ENCODE measurements at places on chromosomes 5 and 9. TPM values are rescaled to one million over a fixed set of nuclear protein-coding genes. Genes with fewer than 3 reads are reported as not detected.
A peak's percentile ranks its signal among the peaks of the same experiment; 100 is the strongest.

DDX4 gene
- not detected for polyA plus RNA-seq

KIF12 gene
- 191 TPM for polyA plus RNA-seq

ADRB2 gene
- polyA plus RNA-seq = 0.40 TPM

PTGS1 gene
- polyA plus RNA-seq = 4.4 TPM

CATSPER3 gene
- 1.8 TPM for polyA plus RNA-seq

JAKMIP2 gene
- polyA plus RNA-seq = 4.5 TPM

TAS2R1 gene
- 0.13 TPM for polyA plus RNA-seq

NUTM2G gene
- polyA plus RNA-seq = 0.41 TPM

CCDC112 gene
- 15.8 TPM for polyA plus RNA-seq

GDNF gene
- polyA plus RNA-seq = 12.8 TPM

NSUN2 gene
- 61.8 TPM for polyA plus RNA-seq

STPG3 gene
- polyA plus RNA-seq = 3.9 TPM

SLC6A18 gene
- polyA plus RNA-seq = 3.4 TPM

AMBP gene
- polyA plus RNA-seq = 1.9 TPM

ROR2 gene
- 20.6 TPM for polyA plus RNA-seq

C6 gene
- 2.4 TPM for polyA plus RNA-seq

ZNF454 gene
- polyA plus RNA-seq = 9.2 TPM

FLT4 gene
- polyA plus RNA-seq = 36.6 TPM

PRDM9 gene
- not detected for polyA plus RNA-seq

- DNase-seq = no peak
Measured at GRCh38 chr5:171852255-171852681, 66.7 kb downstream of the SMIM23 start.

DNA sequence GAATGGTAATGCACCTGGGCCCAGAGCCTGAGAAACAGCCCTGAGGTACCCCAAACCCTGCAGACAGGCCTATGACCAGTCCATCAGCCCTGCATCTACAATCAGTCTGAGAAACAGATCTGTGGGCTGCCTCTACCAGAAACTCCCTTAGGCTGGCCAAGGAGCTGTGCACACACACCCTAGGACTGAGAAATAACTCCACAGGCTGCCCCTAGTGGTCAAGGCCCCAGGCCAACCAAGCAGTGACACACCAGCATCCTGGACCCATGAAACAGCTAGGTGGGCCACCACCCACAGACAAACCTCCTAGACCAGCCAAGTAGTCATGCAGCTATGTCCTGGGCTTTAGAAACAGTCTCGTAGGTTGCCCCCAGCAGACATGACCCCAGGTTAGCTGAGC lies 253.6 kb upstream of the VLDLR start:
- DNase-seq = no peak

- DNase-seq = no peak
Measured at GRCh38 chr5:22842574-22842973, 10.6 kb downstream of the CDH12 start.

GRCh38 chr9:88183798-88184495 lies 45.7 kb upstream of the SPATA31C2 start:
- DNase-seq = no peak

- no peak for DNase-seq
Measured at GRCh38 chr5:122149321-122150090, 20.2 kb downstream of the ZNF474 start.

DNA sequence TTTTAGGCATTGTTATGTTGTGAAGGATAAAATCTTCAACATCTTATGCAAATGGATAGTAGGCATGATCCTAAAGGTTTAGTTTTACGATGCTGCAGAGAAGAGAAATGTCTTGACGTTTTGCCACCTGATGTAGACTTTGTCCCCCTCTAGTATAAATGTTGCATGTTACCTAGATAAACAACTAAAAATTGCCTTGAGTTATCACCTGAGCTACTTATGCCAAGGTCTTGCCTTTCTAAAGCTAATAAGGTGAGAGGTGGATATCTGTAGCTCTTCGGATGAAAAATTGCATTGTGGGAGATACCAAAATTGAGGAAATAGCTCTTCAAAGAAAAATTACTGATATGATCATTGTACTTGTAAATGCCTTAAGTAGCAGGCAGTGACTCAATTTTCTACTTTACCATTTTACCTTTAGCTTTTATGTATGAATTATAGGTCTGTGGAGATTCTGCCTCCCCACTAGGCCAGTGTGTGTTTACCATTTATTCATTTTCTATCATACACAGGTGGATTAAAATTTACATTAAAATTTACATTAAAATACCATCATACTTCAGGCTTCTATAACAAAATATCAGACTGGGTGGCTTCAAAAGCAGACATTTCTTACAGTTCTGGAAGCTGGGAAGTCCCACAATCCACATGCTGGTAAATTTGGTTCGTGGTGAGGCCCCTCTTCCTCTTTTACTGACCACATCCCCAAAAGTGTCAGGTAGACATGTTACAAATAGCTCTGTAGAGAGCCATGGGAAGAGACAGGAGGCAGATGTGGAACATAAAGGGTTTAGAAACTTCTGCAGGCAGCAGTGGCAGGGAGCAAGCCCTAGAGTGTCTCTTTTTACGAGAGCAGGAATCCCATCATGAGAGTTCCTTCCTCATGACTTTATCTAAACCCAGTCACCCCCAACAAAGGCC lies 100.7 kb upstream of the ERBIN start:
- DNase-seq = no peak

GRCh38 chr5:156591631-156592030 lies 258.5 kb upstream of the PPP1R2B start:
- DNase-seq = no peak

DNA sequence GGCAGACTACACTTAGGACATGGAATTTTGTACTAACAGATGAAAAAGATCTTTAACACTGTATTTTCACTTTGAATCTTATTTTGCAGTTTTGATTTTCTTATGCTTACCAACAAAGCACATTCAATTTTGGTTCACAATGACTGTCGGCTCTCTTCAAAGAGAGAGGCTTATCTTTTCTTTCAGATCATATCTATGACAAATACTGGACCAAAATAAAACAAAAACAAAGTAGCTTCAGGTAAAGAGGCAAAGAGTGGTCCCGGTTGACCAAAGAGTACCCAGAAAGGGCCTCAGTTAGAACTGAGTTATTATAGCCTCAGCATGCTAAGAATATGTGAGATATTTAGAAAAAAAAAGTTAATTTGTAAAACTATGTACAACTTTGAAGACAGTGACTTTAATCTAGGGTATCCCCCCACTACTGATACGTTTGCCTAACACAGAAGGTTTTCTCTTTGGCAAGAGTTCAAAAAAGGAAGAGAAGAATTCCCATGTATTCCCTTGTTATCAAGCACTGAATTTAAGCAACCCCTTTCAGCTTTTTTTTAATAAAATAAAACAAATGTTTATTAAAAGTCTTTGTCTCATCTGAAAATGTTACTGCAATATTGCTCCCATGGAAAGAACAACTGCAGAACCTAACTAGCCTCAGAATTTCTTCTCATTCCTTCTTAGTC lies 50.5 kb downstream of the NR6A1 start:
- DNase-seq = no peak

DNA sequence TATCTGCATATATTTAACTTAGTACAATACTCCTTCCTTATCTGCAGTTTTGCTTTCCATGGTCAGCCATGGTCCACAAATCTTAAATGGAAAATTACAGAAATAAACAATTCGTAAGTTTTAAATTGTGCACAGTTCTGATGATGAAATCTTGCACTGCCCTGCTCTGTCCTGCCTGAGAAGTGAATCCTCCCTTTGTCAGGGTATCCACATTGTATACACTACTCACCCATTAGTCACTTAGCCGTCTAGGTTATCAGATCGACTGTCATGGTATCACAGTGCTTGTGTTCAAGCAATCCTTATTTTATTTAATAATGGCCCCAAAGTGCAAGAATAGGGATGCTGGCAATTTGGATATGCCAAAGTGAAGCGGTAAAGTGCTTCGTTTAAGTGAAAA lies 8.3 kb upstream of the YTHDC2 start:
- DNase-seq = no peak

- DNase-seq = no peak
Measured at GRCh38 chr5:111447822-111448221, 64.5 kb downstream of the STARD4 start.

DNA sequence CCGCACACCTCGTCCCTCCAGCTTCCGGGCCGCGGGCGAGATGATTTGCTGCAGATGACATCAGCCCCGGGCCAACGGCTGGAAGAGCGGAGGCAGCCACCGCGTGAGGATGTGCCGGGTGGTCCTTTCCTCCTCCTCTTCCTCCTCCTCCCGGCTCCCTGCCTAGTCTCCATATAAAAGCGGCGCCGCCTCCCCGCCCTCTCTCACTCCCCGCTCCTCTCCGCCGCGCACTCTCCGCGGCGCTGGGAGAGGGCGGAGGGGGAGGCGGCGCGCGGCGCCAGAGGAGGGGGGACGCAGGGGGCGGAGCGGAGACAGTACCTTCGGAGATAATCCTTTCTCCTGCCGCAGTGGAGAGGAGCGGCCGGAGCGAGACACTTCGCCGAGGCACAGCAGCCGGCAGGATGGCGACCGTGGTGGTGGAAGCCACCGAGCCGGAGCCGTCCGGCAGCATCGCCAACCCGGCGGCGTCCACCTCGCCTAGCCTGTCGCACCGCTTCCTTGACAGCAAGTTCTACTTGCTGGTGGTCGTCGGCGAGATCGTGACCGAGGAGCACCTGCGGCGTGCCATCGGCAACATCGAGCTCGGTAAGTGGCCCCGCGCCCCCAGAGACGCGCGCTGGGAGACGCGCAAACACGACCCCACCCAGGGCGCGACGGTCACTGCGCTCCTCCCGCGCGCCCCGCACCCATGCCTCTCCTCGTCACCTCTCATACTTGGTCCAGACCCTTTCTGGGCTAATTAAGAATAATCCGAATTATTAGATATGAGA lies at the start of gene MAP1B:
MAP1B (plus strand) TSS at position 345 of the 770 bp plus-strand sequence; CDS start at position 402, 57 bp downstream.
- DNase-seq = peak; percentile 78

- DNase-seq = no peak
Measured at GRCh38 chr9:749716-750115, 91.8 kb upstream of the DMRT1 start.

DNA sequence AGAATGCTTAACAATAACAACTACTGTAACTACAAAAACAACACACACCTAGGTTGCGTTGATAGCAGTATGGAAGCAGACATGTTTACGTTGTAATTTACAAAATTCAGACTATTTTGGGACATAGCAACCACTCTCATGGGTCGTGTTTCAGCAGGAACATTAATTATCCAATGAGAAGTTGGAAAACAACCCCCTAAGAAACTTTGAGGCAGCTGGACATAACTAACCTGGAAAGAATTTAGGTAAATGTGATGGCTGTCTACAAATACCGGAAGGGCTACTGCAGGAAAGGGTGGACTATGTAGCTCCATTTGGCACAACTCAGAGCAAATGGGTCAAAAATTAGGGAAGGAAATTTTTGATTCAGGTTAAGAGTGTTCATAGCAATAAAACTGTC lies 409.3 kb downstream of the ADGRV1 start:
- DNase-seq = no peak

DNA sequence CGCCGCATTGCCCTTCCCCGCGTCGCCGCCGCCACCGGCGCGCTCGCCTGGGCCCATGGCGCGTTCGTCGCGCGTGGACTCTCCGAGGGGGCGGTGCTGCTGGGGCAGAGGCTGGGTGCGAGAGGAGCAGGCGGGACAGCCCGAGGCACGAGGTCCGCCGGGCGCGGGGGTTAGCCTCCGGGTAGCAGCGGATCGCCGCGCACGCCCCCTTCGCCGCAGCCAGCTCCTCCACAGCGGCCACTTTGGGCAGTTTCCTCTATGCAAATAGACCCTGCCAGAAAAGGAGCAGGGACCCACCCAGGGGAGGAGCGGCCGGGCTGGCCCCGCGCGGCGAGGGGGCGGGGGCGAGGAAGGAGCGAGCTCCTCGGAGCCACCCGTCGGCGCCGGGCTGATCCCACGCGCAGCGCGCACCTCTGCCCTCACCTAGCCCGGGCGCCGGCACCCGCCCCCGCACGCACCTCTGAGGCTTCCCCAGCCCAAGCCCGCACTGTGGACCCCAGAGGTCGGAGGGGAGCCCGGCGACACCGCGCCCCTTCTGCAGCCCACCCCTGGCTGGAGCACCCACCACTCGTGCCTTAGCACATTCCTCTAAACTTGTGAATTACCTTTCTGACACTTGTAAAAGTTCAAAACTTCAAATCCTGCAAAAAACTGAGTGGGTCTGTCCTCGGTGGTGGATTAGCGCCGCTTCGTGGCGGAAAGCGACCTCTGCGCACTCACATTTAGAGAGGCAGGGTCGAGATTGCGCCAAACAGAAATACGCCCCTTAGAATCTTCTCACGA lies at the start of gene COL23A1:
COL23A1 (minus strand) TSS at position 253 of the 783 bp plus-strand sequence.
- peak; percentile 72 for DNase-seq

DNA sequence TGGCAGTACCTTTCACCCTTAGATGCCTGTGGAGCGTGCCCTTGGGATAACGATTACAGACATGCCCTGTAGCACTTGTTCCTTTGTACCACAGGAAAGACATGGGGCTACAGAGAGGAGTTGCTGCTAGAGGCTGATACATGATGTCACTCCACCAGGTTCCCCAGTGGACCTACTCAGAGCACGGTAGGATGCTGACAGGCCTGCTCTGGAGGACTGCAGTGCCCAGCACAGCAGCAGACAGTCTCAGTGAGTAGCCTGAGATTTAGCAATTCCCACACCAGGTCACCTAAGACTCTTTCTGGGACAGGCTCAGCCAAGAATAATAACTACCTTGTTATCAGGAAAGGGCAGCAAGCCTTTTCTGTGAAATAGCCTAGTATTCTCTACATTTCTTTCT lies 28.8 kb downstream of the PDE4D start:
- DNase-seq = no peak

DNA sequence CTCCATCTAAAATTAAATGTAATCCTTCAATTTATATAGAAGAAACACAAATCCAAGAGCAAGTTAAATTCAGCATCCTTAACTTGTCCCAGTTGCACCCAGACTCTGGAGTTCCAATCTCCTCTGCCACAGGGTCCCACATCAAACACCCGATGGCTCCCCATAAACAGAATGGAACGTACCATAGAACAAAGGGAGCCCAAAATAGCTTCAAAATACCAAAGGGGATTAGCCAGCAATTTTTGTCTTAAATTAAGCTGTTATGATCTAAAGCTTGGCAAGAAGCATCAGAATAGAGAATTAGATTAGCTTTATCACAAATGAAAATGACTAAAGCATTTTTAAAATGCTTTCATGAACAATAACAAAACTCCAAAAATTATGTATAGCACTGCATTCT lies 112.8 kb downstream of the FANCC start:
- no peak for DNase-seq

DNA sequence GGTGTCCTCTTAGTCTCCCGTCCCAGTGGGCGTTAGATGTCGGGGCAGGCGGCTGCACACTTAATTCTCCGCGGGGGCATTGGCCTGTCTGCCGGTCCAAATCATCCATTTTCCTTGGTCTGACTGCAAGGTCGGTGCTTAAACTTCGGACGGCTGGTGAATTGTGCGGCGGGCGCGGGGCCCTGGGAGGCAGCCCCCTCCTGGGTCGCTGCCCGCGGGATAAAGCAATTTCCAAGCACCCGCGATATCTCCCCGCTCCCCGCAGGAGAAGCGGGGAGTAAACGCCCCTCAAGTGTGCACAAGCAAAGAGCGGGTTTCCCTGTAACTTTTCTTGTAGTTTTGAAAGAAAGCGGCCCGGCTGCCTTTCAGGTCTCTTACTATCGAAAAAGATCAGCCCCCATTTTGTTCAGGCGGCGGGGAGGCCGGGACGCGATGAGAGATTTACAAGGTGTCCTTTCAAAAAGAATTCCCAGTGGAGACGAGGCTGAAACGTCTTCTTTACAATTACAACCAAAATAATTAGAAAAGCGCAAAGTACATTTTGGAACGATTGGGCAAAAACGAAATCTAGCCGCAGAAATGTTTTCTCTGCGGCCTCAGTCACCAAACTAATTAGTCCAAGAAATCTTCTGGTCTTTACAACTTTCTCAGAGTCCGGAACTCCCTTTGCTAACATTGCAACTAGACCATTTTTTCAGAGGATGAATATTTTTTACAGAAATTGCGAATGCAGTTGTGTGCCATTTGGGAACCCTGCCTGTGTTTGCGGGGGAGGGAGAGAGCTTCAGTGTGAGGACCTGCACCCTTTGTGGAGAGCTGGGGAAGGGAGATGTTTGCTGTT lies 1.8 kb downstream of the IRX1 start:
- no peak for DNase-seq

All from renal pelvis (tissue), 12 donors.